ENCODE measurements at places on chromosomes 13 and 19.

GRCh38 chr19:48614436-48615230 lies at the start of gene FAM83E:
TSS of gene FAM83E (minus strand) at chr19:48615076. CDS start at chr19:48613372, 1,704 bp downstream.
- DNase-seq = peak; percentile 90

- no peak for DNase-seq
These were observed 429.8 kb downstream of the FOXO1 start for GRCh38 chr13:40236566-40237168.

GRCh38 chr19:50931023-50931422 lies 19.8 kb upstream of the KLK4 start:
- no peak for DNase-seq

GRCh38 chr19:15815306-15815705 lies at the start of gene OR10H1:
TSS of gene OR10H1 (minus strand) at chr19:15815664. CDS start at chr19:15808037, 7,627 bp downstream.
- DNase-seq = no peak

GRCh38 chr13:40992678-40993518 lies 26.2 kb downstream of the ELF1 start:
- no peak for DNase-seq

DNA sequence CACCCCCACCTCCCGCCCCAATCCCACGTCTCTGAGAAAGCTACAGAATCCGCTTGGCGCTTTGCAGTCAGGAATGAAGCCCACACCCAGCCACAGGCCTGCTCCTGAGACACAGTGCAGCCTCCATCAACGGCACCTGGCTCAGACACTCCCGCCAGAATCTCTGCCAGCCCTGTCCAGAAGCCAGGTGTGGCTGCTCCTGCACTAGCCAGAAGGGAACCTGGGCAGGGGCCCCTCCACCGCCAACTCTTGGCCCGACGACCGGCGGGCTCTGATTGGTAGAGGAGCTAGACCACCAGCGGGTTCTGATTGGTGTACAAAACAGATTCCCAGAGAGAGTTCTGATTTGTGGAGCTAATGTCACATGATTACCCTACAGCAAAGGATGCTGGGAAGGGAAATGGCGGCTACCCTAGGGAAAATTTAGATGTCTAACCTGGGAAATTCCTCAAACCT lies 2.9 kb upstream of the PPP6R1 start:
- DNase-seq = no peak

DNA sequence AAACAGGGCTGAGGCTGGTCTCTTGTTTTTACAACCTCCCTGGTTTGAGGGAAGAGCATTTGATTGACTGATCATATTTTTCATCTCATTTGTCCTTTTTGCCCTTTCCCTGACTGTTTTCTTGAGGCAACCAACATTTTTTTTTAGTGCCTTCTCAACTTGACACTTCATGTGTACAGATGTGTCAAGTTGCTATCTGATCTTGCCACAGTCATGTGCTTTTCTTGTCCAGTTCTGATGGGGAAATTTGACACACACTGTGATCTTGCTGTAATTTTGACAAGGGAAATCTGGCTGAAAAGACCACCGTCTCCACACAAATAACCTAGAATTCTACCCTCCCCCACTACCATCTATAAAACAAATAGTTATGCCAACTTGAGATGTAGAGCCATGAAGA lies 329.6 kb downstream of the KCTD12 start:
- DNase-seq = no peak

- DNase-seq = no peak
These were observed 354.4 kb upstream of the DACH1 start for GRCh38 chr13:72221276-72221962.

GRCh38 chr19:18089726-18090125 lies 3.0 kb upstream of the IL12RB1 start:
- no peak for DNase-seq

DNA sequence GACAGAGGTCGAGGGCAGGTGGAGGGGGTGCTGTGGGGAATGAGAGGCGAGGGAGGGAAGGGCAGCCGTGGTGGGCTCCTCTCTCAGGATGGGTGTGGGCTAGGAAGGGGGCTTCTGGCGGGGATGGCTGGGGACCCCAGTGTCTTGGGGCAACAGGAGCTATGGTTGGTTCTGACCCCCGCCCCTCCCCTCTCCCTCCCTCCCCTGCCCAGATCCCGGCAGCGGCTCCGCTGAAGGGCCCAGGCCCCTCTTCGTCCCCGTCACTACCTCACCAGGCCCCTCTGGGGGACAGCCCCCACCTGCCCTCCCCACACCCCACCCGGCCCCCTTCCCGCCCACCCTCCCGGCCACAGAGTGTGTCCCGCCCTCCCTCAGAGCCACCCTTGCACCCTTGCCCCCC lies 19.3 kb upstream of the EHD2 start:
- DNase-seq = no peak

DNA sequence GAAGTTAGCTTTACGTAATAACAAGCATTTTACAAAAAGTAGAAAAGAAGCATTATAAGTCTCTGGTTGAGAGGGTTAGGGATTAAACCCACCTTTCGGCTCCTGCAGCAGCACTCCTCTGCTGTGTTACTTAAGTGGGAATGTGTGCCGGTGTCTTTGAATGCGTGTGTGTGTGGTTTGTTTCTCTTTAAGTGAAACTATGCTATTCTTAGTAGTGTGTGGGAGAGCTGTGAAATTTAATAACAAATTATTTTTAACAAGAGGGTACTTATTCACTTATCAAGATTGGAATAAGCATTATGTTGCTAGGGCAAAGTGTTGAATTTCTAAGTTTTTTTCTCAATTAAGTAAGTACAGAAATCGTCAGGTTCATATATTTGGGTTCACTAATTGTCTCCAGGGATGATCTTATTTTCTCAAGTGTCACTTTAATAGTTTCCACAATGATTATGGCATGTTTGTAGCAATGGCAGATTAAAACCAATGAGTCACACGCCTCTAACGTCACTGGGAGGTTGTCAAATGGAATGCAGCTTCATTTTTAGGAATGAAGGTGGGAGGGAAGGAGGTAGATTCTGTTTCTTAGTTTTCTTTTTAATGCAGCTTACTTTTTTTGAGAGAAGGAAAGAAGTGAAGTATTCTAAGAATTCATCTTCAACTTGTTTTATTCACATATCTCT lies 151.3 kb downstream of the LMO7 start:
- DNase-seq = no peak

DNA sequence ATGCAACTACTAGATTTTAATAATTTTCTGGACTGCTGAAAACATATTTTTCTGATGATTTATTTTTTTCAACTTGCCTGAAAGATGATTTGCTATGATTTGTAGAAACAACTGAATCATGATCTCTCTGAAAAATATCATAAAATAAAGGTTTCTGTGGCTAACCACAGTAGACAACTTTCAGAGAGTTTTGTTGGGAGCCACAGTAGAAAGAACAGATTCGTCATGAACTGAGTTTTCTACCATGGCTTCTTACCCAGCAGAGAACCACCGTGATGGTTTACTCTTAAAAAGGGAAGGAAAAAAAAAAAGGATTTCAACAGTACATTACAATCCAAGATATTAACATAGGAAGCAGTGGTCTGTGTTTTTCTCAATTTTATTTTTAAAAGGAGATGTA lies 18.0 kb downstream of the ZAR1L start:
- DNase-seq = no peak
